Naive thymus-derived CD4-positive, alpha-beta T cell (primary cell): ENCODE measurements at places on chromosomes 2 and 18.

- DNase-seq, result no peak
These were observed 30.7 kb downstream of the ATP8B1 start for GRCh38 chr18:57772387-57772799.

DNA sequence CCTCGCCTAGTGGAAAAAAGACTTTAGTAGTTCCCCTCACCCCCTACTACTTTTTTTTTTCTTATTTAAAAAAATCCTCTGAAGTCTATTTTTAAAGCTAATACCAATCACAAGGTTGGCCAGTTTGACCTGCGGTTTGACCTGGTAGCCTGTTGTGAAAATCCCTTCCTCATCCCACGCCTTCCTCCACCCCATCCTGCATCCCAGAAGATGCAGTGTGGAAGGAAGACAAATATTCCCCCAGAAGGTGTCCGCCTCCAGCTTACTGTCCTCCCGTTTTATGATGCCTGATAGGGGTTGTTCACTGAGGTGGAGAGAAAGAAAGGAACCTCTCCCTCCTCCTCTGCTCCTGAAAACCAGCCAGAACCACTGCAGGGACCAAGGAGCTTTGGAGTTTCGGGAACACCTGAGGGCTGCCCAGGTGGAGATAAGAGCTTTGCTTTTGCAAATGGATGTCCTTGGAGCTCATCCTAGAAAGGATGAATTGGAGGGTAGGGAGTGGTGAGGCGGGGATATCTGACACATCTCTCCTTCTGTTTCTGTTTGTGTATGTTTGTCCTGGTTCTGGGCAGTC is 909 bp downstream of the ATP6V1C2 start:
- DNase-seq, result no peak

- DNase-seq, result no peak
These were observed 911.6 kb downstream of the EPHA4 start for GRCh38 chr2:220660277-220661145.

GRCh38 chr2:7437141-7437540 is 519.9 kb downstream of the RNF144A start:
- DNase-seq, result no peak

DNA sequence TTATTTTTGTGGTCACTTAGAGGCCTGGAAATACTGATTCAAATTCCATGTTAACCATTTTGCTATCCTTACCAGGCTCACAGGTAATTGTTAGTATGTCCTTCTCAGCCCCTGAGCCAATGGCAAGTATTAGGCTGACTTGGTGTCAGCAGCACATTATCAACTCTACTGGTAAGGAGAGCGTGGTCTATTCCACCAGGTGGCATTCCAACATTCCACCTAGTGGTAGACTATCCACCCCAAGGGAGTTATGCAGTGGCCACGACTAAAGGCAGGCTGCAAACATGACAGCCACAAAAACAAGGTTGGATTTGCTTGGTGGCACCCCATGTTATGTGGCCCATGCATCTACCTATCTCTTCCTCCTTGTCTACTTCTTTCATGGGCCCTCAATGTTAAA is 31.8 kb upstream of the GCC2 start:
- no peak for DNase-seq

DNA sequence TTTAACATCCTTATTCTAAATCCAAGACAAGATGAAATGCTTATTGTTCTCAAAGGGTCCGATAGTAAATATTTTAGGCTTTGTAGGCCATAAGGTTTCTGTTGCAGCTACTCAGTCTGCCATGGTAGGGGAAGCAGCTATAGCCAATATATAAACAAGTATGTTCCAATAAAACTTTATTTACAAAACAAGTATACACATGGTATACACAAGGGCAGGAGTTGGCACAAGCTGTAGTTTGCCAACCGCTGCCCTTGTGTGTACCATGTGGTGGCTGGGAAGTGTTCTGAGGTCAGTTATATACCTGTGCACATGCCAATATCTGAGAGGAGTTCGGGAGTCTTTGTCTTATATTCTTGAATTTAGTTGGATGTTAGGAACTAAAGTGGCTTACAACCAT is 126.0 kb upstream of the DNMT3A start:
- DNase-seq, result no peak
